ENCODE measurements at places on chromosomes 7 and 10. TPM values are rescaled to one million over a fixed set of nuclear protein-coding genes. Genes with fewer than 3 reads are reported as not detected.

Gene RBP4
- total RNA-seq: not detected

- H3K36me3 ChIP-seq: peaks cover 55% of the 10 kb centered on the region
- H3K4me3 ChIP-seq: no peak overlapping the region
- peaks cover 42% of the 10 kb centered on the region for H3K4me1 ChIP-seq
Measured at GRCh38 chr10:11326913-11327616, 284.4 kb downstream of the USP6NL start.

GRCh38 chr7:17391366-17391765 is 92.9 kb downstream of the AHR start:
- H3K27me3 ChIP-seq: peaks cover 6% of the 10 kb centered on the region
- H3K36me3 ChIP-seq: peaks cover 22% of the 10 kb centered on the region
- peaks cover 2% of the 10 kb centered on the region for H3K4me1 ChIP-seq
- no peak for DNase-seq
- no peak overlapping the region for H3K27ac ChIP-seq

Gene CDK1
- 153 TPM for total RNA-seq

- peaks cover 16% of the 10 kb centered on the region for H3K27me3 ChIP-seq
- no peak overlapping the region for H3K4me3 ChIP-seq
- no peaks in the 10 kb centered on the region for H3K4me1 ChIP-seq
- H3K36me3 ChIP-seq: no peaks in the 10 kb centered on the region
- DNase-seq: no peak
- H3K27ac ChIP-seq: no peak overlapping the region
Measured at GRCh38 chr7:155354371-155355048, 56.8 kb downstream of the INSIG1 start.

DNA sequence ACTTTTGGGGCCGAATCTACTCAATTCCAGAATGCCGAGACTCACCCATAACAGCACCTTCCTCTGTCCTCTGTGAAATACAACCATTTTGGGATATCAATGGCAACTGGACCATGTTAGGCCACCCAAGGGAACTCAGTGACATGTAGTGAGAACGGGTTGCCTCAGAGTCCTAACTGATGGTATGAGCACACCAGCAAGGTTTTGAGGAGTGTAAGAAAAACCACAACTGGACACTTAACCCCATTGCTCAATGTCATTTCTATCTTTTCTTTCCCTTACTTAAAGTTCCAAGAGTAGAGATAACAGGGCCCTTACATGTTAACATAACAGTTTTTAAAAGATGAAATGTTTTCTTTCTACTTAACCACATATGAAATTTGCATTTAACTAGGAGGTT is 67.1 kb downstream of the TNS3 start:
- no peaks in the 10 kb centered on the region for H3K36me3 ChIP-seq
- H3K4me1 ChIP-seq: no peaks in the 10 kb centered on the region
- H3K27me3 ChIP-seq: no peaks in the 10 kb centered on the region
- no peak overlapping the region for H3K4me3 ChIP-seq
- no peak overlapping the region for H3K27ac ChIP-seq
